Stimulated activated CD8-positive, alpha-beta memory T cell treated with anti-CD3 and anti-CD28 coated beads, Interleukin-15, amount 100 ng/mL, for 24 hours (primary cell): ENCODE measurements at places on chromosomes 5 and 9.

DNA sequence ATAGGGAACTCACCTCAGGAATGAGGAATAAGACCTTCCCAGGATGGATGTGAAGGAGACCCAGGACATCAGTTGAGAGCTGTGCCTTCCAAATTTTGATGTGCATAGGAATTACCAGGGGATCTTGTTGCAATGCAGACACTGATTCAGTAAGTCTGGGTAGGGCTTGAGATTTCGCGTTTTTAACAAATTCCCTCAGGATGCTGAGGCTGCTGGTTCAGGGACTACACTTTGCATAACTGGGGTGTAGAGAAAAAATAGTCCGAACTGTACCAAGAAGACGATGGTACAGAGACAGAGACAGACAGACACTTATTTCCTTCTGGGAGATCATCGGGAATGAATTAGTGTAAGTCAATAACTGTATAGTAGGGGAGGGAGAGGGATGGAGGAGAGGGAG is 82.3 kb upstream of the FREM1 start:
- no peak for DNase-seq

- no peak for DNase-seq
Measured at GRCh38 chr5:88545338-88545737, 276.7 kb upstream of the TMEM161B start.

GRCh38 chr9:98230304-98230703 is 25.1 kb downstream of the TBC1D2 start:
- no peak for DNase-seq

DNA sequence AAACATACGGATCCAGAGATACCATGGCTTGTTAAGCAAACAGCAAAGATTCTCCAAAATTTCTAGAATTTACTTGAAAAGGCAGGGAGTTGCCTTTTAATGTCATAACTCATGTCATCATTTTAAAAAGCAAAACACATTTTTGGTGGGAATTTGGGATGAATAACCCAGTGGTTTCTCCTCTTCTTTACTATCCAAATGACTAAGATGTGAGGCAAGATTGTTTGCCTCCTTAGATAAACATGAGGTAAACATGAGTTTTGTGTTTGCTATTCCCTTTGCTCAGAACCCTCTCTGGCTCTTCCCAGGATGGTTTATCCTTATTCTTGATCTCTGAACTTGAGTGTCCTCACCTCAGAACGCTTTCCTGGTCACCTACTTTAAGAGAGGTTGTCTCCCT is 267.0 kb downstream of the EBF1 start:
- no peak for DNase-seq

DNA sequence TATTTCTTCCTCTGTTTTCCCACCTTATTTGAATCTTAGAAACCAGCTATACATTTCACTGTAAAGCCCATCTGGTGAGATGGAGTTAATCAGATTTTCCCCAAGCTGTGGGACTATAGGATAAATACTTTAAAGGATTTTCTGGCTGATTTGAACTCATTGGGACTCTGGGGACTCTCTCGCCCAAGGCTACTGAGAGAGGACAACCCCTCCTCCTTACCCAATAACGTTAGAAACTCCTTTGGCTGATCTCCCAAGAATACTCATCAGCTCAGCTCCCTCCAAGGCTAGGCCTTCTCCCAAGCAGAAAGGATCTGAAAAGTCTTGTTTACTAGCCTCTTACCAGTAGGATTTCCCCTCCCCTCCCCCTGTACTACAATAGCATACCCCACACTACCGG is 1.5 kb upstream of the GLRA1 start:
- DNase-seq, result no peak

- no peak for DNase-seq
Measured at GRCh38 chr5:52864884-52865283, 77.2 kb downstream of the ITGA1 start.
